Fibroblast of upper back skin (primary cell): ENCODE measurements at places on chromosomes 4 and X.
A peak's percentile ranks its signal among the peaks of the same experiment; 100 is the strongest.

GRCh38 chrX:152220606-152221005 lies 82.2 kb upstream of the MAGEA10 start:
- peak; percentile 2 for DNase-seq

DNA sequence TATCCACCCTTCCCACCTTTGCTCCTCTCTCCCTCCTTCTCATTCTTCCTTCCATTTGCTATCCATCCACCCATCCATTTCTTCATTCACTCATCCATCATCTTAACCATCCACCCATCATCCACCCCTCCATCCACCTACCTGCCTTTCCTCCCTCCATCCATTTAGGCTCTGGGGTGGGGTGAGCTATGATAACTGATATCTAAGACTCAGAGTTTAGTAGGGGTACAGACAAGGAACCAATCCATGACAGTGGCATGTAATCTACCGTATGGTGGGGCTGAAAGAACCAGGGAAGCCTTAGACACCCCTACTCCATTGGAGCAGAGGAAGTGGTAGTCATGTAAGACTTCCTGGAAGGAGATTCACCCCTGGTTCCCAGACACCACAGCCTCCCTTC lies 23.2 kb downstream of the PSAPL1 start:
- DNase-seq, result no peak

DNA sequence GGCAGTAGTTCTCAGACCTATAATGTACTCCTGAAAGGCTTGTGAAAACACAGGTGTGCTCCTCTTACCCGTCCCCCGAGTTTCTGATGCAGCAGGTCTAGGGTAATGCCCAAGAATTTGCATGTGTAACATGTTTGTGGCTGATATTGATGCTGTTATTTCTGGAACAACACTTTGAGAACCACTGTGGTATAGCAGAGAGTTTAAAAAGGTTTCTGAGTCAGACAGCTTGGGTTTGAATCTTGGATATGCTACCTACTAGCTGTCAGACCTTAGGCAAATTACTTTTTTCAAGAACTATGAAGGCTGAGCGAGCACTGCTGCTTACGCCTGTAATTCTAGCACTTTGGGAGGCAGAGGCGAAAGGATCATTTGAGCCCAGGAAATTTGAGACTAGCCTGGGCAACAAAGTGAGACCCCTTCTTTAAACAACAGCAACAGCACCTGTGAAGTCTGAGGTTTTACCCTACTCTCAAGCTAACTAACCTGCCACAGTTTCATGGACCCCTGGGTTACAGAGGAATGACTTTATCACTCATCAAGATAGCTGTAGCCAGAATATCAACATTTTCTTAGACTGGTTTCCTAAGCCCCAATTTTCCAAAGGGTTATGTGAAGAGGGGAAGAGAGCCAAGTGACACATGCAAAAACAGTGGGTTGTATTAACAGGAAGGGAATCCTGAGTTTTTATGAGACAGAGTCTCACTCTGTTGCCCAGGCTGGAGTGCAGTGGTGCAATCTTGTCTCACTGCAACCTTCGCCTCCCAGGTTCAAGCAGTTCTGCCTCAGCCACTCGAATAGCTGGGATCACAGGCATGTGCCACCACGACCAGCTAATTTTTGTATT lies 5.1 kb downstream of the AFF1 start:
- DNase-seq, result peak; percentile 39

DNA sequence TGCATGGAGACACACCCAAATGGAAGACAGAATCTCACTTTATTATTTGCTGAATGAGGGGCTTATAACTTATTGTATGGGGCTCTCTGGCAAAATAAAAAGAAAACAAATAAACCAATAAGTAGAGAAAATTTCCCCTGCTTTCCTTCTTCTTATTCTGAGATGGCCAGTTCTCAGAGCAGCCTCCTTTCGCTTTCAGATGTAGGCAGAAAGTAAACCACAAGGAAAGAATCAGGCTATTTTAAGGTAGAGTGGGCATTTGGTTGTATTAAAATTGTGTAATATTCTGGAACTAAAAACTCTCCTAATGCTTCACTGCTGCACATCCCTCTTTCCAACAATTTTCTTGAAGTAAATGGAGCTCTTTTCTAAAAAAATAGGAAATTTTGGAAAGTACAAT lies 241.8 kb downstream of the GALNTL6 start:
- DNase-seq, result no peak

GRCh38 chr4:17492058-17492741 lies 19.7 kb downstream of the QDPR start:
- peak; percentile 62 for DNase-seq
